ENCODE measurements at places on chromosomes 16 and 17. TPM values are rescaled to one million over a fixed set of nuclear protein-coding genes. Genes with fewer than 3 reads are reported as not detected.
A peak's percentile ranks its signal among the peaks of the same experiment; 100 is the strongest.

The CD300A gene
- 2.4 TPM for total RNA-seq

DNA sequence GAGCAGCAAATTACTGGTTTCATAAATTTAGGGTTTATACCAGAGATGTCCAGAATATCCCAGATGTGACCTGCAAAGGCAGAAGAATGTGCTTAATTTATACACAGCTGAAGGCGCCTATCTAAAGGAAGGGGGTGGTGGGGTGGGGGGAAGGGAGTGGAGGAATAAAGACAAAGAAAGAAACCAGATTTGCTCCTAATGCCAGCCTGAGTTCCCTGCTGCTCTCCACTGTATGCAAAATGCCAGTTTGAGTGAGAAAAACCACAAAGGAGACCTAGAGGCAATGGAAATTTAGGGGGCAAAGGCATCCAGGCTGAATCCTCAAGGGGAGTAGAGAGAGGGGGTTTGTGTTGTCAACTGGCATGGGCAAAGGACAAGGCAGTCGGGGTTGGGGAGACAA, 161.5 kb upstream of the TOX3 start:
- no peak for DNase-seq

DNA sequence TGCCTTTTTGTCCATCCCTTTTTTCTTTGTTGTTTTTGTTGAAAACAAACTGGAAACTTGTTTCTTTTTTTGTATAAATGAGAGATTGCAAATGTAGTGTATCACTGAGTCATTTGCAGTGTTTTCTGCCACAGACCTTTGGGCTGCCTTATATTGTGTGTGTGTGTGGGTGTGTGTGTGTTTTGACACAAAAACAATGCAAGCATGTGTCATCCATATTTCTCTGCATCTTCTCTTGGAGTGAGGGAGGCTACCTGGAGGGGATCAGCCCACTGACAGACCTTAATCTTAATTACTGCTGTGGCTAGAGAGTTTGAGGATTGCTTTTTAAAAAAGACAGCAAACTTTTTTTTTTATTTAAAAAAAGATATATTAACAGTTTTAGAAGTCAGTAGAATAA, 4.9 kb downstream of the SOX9 start:
- DNase-seq = no peak

DNA sequence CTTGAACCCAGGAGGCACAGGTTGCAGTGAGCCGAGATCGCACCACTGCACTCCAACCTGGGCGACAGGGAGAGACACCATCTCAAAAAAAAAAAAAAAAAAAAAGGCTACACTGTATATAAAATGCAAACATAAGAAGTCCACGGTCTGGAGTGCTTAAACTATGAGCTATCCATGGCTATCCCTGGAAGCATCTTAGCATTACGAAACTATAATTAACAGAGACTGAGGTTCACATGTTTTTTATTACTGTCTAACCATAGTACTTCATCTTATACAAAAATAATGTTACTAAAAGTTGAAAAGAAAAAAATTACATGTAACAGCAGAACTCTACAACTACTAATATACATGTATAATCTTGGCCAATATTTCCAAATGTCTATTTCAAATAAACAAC, 32.8 kb downstream of the HELZ start:
- DNase-seq = no peak

DNA sequence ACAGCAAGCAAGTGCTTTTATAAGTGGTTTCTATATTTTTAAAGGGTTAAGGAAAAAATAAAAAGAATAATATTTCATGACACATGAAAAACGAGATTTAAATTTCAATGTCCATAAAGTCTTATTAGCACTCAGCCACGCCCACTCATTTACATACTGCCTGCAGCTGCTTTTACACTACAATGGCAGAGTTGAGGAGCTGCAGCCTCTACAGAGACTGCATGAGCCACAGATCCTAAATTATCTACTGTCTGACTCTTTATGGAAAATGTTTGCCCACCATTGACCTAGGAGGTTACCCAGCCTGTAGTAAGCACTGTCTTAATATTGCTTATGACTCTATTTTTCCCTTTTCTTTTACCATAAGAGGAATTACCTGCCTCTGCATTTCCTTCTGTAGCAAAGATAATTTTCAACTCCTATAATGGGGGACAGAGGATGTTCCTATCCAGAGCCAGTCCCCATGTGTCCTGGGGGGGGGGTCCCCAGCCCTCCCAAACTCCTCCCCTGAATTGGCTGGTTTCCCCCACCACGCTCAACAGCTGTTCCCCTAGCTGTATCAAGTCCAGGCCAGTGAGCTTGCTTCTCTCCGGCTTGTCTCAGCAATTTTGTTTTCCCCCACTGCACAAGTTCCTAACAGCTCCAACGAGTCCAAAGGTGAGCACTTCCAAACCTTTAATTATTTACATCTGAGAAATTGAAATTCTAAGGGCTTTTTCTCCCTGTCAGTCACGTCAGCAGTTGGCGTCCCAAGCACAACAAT, 139.4 kb upstream of the ERCC4 start:
- DNase-seq = no peak

- peak; percentile 100 for DNase-seq
Measured at GRCh38 chr16:46688654-46689364, at the start of gene VPS35. VPS35 (minus strand) TSS chr16:46689178; CDS start chr16:46689133, 45 bp downstream.

GRCh38 chr17:49553676-49554335, 21.9 kb upstream of the NXPH3 start:
- peak; percentile 7 for DNase-seq

The CBX2 gene
- total RNA-seq = 4.2 TPM

GRCh38 chr17:63647065-63647725, 25.0 kb downstream of the MAP3K3 start:
- DNase-seq = no peak

The CCL7 gene
- not detected for total RNA-seq

DNA sequence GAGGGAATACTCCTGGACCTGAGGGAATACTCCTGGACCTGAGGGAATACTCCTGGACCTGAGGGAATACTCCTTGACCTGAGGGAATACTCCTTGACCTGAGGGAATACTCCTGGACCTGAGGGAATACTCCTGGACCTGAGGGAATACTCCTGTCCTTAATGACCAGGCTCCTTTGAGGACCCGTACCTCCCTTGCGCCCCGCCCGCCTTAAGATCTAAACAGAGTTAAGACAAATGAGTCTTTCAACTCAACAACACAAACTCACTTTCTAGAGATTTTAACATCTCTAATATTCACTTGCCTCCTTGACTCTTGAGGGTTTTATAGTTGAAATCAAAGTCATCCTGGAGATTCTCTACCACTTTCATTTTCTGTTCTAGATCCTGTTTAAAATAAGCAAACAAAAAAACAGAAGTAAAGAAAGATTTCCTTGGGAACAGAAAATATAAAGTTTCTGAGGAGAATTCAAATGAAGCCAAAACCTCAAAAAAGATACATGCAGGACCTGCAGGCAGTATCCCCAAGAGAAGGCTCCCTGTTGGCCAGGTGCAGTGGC, 49.7 kb downstream of the STAT3 start:
- DNase-seq = no peak

The DNAH3 gene
- total RNA-seq = 1.0 TPM

DNA sequence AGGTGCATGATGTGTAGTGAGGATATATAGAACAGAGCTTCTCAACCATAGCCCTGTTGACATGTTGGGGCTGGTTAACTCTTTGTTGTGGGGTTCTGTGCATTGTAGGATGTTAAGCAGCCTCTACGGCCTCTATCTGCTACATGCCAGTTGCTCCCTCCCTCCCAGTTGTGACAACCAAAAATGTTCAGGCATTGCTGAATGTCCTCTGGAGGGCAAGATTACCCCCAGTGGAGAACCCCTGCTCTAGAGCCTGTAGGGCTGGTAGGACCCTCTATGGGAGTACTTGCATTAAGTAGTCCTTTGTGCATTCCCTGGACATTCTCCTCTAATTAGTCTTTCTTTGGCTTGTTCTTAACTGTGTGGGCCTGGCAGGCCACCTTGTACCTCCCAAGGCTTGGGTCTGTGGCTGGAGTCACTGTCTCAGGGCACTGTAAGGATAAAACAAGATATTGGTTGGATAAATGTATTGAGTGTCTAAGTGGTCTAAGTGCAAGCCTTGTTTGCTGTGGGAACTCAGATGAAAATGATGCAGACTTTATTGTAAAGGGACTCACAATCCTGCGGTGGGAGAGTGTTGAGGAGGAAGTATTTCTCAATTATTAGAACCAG, 19.8 kb upstream of the MYO1D start:
- no peak for DNase-seq

DNA sequence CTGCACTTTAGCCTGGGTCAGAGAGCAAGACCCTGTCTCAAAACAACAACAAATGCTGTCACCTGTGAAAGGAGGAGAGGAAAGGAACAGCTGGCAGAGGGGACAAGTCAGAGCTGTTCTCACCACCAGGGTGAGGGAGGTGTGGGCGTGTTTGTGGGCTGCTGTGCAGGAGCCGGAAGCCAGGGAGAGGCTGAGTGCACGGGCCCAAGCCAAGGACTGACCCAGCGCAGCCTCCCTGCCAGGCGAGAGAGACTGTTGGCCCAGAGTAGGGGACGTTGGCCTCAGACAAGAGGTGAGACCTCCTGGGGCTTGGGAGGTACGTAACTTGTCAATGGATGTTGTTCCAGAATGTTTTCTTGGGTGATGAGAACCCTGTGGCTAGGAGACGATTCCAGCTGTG, 10.7 kb downstream of the SPNS2 start:
- peak; percentile 61 for DNase-seq

DNA sequence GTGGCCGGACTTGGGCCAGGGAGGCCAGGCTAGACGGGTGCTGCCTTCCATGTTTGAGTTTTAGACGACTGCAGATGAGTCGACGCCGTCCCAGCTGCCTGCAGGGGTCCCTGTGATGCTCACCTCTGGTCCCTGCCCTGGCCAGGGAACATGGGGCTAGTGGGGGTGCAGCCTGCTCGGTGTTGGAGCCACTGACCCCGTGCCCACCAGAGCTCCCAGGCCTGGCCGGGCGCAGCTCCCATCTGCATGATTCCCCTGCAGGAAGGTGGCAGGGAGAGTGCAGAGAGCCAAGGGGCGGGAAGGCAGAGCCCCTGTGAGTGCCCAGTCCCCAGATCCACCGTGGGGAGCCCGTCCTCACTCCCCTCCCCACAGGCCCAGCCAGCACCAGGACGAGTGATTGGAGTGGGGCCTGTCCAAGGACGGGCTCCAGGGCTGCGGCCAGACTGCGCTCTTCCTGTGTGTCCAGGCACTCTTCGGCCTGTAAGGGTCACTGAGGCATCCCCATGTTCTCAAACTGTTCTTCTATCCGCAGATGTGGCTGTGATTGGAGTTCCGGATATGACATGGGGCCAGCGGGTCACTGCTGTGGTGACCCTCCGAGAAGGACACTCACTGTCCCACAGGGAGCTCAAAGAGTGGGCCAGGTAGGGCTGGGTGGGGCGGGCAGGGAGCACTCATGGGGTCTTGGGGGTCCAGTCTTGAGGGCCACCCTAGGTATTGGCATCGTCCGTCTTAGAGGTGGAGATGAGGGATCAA, 26.0 kb upstream of the CDH15 start:
- no peak for DNase-seq

GRCh38 chr17:35786941-35787432, 8.5 kb downstream of the MMP28 start:
- DNase-seq = no peak
